ENCODE measurements at places on chromosomes 4 and X. TPM values are rescaled to one million over a fixed set of nuclear protein-coding genes. Genes with fewer than 3 reads are reported as not detected.

Gene FGF2
- 7.6 TPM for total RNA-seq

Gene EGFL6
- total RNA-seq = 0.50 TPM

Gene MAGEA2B
- total RNA-seq = 1.7 TPM

Gene IGBP1
- 45.7 TPM for total RNA-seq

Gene ABHD18
- total RNA-seq = 6.0 TPM

Gene ODAM
- total RNA-seq = not detected

Gene GPR119
- not detected for total RNA-seq

Gene EIF2S3
- total RNA-seq = 165 TPM

Gene STBD1
- total RNA-seq = 3.4 TPM
